Left lung (tissue), 14 donors: ENCODE measurements at places on chromosomes 6 and 20. TPM values are rescaled to one million over a fixed set of nuclear protein-coding genes. Genes with fewer than 3 reads are reported as not detected.

Gene ADAM33
- 16.5 TPM for total RNA-seq

Gene STK4
- total RNA-seq, result 63.7 TPM

Gene PHF1
- total RNA-seq, result 43.4 TPM

Gene PSMA7
- total RNA-seq, result 180 TPM

Gene CCDC170
- 1.7 TPM for total RNA-seq

Gene IL17F
- not detected for total RNA-seq

Gene PDYN
- total RNA-seq, result not detected

Gene SUMO4
- 2.1 TPM for total RNA-seq

Gene RAD21L1
- total RNA-seq, result not detected

Gene WRNIP1
- 34.9 TPM for total RNA-seq

Gene DLK2
- total RNA-seq, result 1.0 TPM

Gene THBD
- total RNA-seq, result 53.1 TPM
